ENCODE measurements at places on chromosomes 4 and X.

- DNase-seq, result peak; percentile 33
These were observed 7.3 kb downstream of the NAP1L5 start for GRCh38 chr4:88690355-88690754.

GRCh38 chr4:86653237-86653865 lies 59.2 kb downstream of the PTPN13 start:
- no peak for DNase-seq

- no peak for DNase-seq
These were observed 161.2 kb upstream of the NUDT6 start for GRCh38 chr4:123083646-123084045.

- DNase-seq, result peak; percentile 55
These were observed at the start of gene ASB9 for GRCh38 chrX:15269618-15270521. Gene ASB9 (minus strand): TSS chrX:15270083. CDS start chrX:15269874, 209 bp downstream.

DNA sequence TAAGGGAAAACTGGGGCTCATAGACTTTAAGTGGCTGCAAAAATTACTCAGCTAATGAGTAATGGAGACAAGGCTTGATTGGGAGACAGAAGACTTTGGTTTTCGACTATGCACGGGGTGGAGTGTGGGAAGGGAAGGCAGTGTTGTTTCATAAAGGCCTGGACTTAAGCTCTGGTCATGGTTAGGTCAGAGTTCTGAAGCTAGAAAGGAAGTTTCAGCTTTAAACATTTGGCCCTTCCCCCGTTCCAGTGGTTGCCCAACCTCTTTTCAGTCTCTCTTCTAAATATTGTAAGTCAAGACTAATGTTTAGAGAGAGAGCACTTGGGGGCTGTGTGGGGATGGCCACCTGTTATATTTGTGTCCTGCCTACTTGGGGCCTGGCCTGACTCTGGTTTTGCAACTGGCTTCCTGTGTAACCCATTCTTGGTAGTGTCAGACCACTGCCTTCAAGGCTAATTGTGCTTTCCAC lies 21.0 kb downstream of the MSN start:
- DNase-seq, result no peak

GRCh38 chrX:129653971-129654651 lies 645 bp downstream of the APLN start:
- DNase-seq, result no peak

GRCh38 chr4:30630431-30630830 lies 89.7 kb upstream of the PCDH7 start:
- DNase-seq, result no peak

DNA sequence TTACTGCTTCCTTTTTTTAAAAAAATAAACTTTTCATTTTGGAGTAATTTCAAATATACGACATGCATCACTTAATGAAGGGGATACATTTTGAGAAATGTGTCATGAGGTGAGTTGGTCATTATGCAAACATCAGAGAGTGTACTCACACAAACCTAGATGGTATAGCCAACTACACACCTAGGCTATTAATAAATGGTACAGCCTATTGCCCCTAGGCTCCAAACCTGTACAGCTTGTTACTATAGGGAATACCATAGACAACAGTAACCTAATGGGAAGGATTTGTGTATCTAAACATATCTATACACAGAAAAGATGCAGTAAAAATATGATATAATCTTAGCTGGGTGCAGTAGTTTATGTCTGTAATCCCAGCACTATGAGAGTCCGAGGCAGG lies 29.1 kb downstream of the SETD7 start:
- no peak for DNase-seq

- no peak for DNase-seq
These were observed 3.9 kb downstream of the RAB9A start for GRCh38 chrX:13692771-13693231.

- DNase-seq, result no peak
These were observed 153.9 kb downstream of the UNC5C start for GRCh38 chr4:95394752-95395306.

DNA sequence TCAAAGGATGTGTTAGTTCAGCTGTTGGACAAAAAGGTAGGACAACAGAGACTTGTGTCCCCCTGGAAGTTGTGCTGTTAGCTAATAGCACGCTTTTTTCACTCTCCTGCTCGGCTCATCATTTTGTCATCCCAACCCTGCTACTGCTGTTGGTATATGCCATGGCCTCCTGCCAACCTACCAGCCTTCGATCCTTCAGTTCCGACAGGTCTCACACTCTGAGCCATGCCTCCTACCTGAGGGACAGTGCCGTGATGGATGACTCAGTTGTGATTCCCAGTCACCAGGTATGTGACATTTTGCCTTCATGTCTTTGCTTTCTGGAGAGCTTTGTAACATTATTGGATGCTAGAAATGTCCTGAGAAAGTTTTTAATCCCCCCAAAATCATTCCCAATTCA lies 268.1 kb downstream of the ANK2 start:
- no peak for DNase-seq

DNA sequence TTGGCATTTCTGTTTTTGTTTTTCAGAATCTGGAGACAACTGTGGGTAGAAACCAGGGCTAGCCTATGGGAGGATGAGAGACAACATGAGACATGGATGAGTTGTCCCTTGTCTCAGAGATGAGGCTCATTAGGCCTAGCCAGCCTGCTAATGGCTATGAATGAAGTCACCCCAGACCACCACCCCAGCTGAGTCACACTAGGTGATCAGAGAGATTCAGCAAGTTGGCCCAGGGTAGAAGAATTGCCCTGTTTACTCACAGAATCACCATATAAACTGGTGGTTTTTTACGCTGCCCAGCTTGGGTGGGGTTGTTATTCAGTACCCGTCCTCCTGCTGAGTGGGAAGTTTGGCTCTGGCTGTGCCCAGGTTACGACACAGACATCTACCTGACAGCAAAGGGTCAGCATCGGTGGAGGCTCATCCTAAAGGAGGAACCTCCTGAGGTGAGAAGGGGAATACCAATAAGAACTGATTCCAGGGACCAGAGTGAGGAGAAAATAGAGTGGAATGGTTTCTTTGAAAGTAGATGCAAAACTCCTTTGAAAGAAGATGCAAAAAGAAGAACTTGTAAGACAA lies 17.2 kb upstream of the ARSJ start:
- DNase-seq, result no peak

DNA sequence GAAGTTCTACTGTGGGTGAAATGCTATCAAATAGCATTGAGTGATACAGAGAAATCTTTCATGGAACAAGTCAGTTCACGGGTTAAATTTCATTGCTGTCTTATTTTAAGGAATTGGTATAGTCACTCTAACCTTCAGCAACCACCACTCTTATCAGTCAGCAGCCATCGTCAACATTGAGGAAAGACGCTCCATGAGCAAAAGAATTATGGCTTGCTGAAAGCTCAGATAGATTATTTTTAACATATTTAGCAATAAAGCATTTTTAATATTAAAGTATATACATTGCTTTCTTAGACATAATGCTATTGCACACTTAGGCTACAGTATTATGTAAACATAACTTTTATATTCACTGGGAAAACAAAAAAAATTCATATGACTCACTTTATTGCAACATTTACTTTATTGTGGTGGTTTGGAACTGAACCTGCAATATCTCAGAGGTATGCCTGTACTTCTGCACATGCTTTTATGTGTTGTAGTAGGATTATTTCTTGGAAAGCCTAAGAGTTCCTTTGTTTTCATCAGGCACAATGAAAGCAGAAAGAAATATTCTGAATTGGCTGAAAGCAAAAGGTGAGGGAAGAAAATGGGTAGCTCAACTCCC lies 586.7 kb downstream of the GBA3 start:
- DNase-seq, result no peak

DNA sequence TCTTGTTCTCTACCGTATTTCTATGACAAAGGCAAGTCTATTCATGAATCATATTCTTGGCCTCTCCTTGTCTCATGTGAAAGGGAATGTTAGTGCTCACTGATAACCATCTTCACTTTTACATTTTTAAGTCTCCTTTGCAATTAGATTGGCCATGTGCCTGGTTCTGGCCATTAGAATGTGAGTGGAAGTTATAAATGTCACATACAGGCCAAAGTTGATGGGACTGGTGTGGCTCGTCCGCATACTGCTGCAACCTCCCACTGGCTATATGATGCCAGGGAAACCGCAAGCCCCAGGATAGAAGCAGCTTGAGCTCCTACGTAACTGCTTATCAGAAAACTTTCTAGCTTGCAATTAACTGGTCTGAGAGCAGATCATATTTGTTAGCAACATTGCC lies 86.1 kb downstream of the MAGEC1 start:
- no peak for DNase-seq

DNA sequence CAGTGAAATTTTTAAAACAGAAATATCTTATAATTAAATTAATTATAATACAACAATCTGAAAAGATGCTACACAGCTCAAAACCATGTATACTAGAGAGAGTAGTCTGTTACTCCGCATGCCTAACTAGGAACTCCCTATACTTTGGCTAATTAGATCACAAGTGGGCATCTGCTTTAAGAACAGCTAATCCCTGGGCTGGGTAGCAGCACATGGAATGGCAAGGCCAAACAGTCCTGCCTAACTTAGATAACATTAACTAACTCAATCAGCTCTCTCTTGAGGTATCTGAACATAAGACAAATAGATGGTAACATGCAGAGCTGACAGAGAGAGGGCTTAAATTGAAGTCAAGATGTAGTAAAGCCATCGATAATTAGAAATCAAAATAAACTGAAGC lies 9.9 kb downstream of the CHIC2 start:
- DNase-seq, result no peak

- DNase-seq, result peak; percentile 5
These were observed 806.3 kb downstream of the STIM2 start for GRCh38 chr4:27666943-27667342.

GRCh38 chrX:21747558-21747957 lies 10.4 kb downstream of the SMPX start:
- no peak for DNase-seq

- no peak for DNase-seq
These were observed 683.5 kb upstream of the GRIA3 start for GRCh38 chrX:122500556-122500955.

DNA sequence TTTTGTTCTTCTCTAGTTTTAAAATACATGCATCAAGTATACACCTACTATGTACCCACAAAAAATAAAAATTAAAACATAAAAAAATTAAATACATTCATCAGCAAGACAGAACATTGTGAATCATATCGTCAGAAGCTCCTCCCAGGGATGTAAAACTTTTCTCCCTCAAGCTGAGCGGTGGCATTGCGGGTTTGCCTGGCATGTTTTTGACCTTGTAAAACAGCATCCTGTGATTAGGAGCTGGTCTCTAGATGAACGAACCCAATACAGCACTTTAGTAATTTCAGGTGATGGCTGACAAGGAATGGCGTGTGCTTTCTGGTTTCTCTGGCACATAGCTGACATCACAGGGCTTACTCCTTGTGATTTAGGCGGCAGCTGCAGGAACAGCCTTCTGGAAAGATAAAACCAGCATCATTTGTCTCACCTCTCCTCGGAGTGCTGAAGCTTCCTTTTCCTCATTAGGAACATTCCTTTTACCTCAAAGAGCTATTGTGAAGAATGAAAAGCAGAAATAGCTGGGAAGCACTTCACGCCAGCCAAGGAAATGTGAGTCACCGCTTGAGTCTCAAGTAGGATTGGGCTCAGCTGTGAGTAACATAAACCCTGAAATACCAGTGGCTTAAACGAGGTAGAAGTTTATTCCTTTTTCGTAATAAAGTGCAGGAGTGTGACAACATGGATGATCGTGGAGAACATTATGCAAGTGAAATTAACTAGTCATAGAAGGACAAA lies 44.3 kb downstream of the NYX start:
- peak; percentile 81 for DNase-seq

DNA sequence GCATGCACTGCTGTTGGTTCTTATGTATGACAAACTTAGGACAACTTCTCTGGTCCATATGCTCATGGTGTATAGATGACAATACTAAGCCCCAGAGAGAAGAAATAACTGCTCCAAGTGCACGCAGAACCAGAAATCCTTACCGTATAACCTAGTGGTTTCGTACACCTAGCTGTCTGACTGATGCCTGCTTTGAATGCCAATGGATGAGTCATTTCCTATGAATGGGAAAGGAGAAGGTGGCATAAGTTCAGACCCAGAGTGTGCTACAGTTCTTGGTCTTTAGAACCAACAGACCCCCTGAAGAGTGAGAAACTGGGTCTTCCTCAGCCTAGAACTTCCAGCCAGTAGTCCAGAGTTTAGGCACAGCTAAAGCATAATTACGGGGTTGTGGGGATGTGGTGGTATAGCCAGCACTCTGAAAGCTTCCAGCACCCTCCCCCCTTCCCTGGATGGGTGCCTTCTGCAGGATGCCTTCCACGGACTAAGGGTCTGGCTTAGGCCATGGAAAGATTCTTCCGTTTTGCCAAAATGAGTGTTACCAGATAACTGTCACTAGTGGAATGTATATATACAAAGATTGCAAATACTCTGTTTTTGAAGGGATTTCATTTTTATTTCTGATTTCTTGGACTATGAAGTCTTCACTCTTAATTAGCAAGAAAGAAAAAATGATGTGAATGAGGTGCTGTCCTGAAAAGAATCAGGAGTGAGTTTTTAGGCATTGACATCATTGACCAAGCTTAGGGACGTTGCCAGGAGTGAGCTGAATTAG lies 84.6 kb upstream of the PACRGL start:
- DNase-seq, result peak; percentile 33

- DNase-seq, result peak; percentile 21
These were observed 53.9 kb upstream of the HEPH start for GRCh38 chrX:66110112-66110511.

DNA sequence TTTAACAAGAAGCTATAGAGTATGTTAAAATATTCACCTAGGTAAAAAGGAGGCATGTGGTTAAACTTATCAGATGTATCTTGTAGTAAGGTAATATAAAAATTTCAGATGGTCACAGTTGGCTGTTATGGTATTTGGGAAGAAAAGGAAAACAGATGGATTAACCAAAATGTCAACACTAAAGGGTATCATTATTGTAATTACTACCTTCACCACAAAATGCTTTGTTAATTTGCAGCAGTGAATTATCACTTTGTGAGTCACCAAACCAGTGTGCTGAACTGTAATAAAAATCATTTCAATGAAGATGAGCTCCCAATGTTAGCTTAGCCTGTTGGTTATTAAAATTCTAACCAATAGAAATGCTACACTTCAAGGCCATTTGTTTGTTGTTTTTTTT lies 233.9 kb downstream of the RPA4 start:
- DNase-seq, result no peak

DNA sequence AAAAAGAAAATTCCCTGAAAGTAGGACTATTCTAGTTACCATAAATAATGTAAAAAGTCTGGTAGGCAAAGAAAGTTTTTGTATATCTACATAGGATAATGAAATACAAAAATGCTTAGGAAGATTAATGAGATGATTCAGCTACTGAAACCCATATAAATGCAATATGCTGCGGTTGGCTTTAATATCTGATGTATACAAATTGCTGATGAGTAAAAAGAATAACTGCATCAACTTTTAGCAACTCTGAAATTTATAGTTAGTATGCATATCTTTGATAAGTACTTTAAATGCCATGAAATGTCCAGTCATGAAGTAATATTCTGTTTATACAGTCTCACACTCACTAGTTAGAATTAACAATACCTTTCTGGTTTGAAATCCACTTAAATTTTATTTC lies 404.8 kb downstream of the TLL1 start:
- DNase-seq, result peak; percentile 45

Measured in fibroblast of skin of back (primary cell).